A549 treated with DMSO at 1 μM for 4 hours (cell line): ENCODE measurements at places on chromosomes 11 and 22. TPM values are rescaled to one million over a fixed set of nuclear protein-coding genes. Genes with fewer than 3 reads are reported as not detected.

The KCNK7 gene
- total RNA-seq = 0.11 to 2.2 TPM (median 0.31 TPM) in 5 replicates

The MFNG gene
- 1.9 to 3.2 TPM (median 2.6 TPM) in 5 replicates for total RNA-seq

The DEFB131B gene
- total RNA-seq = not detected in 5 replicates

The NRGN gene
- 5.5 to 11.1 TPM (median 9.1 TPM) in 5 replicates for total RNA-seq
